Osteoblast (primary cell): ENCODE measurements at places on chromosomes 6 and 20. TPM values are rescaled to one million over a fixed set of nuclear protein-coding genes. Genes with fewer than 3 reads are reported as not detected.

DNA sequence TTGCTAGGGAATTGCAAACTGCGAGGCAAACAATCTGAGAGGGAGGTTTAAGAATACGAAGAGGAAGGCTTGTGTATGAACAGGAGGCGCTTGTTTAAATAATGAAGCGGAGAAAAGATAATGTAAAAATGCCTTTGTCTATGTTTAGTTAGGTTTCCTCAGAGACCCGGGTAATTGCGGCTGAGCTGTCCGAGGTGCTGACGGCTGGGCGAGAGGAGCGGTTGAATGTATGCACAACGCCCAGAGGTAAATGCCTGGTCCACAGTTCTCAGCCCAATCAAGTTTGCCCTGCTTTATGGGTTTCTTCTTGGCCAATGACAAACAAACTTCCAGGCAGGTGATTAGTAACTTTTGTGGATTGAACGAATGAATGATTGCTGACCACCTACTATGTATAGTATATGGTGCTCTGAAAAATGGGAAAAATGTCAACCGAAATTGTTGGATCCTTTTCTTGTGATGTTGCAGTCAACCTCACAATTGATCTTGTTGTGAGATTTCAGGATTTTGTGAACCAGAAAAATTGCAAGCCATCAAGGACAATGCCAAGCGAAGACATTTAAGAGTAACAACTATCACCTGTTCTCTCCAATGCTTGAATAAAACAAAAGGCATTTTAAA, 38.3 kb upstream of the SLC32A1 start:
- no peak overlapping the region for H3K4me3 ChIP-seq
- H3K4me1 ChIP-seq: no peaks in the 10 kb centered on the region
- no peaks in the 10 kb centered on the region for H3K36me3 ChIP-seq
- no peak overlapping the region for H3K27ac ChIP-seq

DNA sequence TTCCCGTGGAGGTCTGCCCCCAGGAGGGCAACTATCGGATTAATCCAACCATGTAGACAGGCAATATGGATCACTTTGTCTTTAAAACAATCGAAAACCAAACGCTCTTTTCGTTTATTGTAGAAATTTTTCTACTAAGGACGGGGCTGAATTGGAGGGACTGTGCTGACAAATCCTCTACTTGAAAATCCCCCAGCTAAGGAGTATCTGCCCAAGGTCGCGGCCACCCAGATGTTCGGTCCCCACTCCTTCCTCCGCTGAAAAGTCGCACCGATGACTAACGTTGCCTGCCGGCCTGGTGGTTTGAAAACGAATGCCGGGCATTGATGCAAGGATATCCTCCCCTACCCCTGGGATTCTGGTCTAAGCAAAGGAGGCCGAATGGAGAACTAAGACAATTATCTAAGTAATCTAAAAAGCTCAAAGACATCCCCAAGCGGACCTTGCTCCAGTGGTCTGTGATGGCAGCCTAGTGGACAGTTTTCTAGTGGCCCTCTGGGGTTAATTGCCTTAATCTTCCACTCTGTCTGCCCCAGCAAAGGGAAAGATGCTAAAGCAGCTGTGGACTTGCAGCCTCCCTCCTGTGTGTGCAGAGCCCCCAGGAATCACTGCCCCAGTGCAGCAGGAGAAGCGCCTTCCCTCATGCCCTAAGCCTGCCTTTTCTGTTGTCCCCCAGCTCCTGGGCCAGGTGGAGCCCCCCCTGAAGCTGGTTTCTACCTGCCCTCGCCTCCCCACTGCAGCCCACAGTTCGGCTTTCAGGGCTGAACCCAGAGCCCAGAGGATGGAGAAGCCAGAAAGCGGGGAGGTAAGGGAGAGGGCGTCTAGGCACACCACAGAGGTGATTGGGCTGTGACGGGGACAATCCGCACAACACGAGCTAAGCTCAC, 3.6 kb upstream of the FOXC1 start:
- H3K4me3 ChIP-seq: peak overlapping the region; percentile 33
- H3K4me1 ChIP-seq: peaks cover 25% of the 10 kb centered on the region
- H3K36me3 ChIP-seq: no peaks in the 10 kb centered on the region
- no peak overlapping the region for H3K27ac ChIP-seq

GRCh38 chr20:7608250-7608649, 332.0 kb downstream of the HAO1 start:
- H3K27me3 ChIP-seq: no peaks in the 10 kb centered on the region
- no peak for DNase-seq
- H3K4me1 ChIP-seq: no peaks in the 10 kb centered on the region
- H3K36me3 ChIP-seq: no peaks in the 10 kb centered on the region
- no peak overlapping the region for H3K4me3 ChIP-seq
- no peak overlapping the region for H3K27ac ChIP-seq

- H3K4me1 ChIP-seq: no peaks in the 10 kb centered on the region
- no peak overlapping the region for H3K4me3 ChIP-seq
- no peak overlapping the region for H3K27ac ChIP-seq
- H3K27me3 ChIP-seq: no peaks in the 10 kb centered on the region
- no peak for DNase-seq
Observed at GRCh38 chr6:28373925-28374324, 24.2 kb downstream of the ZKSCAN3 start.

DNA sequence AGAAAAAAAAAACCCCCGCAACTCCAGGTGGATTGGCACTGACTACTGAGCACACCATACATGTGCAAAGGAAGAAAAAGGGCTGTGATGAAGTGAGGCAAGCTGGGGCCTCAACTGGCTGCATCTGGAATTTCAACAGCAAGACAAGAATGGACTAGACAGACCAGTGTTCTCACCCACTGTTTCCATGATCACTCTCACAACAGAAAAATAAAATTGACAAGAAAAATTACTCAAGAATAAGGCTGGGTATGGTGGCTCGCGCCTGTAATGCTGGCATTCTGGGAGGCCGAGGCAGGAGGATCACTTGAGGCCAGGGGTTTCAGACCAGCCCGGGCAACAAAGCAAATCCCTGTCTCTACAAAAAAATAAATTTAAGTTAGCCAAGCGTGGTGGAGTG, 18.8 kb downstream of the ZNF217 start:
- H3K4me1 ChIP-seq: peaks cover 15% of the 10 kb centered on the region
- H3K27ac ChIP-seq: peak overlapping the region; percentile 36
- DNase-seq: no peak
- no peaks in the 10 kb centered on the region for H3K27me3 ChIP-seq
- no peak overlapping the region for H3K4me3 ChIP-seq

DNA sequence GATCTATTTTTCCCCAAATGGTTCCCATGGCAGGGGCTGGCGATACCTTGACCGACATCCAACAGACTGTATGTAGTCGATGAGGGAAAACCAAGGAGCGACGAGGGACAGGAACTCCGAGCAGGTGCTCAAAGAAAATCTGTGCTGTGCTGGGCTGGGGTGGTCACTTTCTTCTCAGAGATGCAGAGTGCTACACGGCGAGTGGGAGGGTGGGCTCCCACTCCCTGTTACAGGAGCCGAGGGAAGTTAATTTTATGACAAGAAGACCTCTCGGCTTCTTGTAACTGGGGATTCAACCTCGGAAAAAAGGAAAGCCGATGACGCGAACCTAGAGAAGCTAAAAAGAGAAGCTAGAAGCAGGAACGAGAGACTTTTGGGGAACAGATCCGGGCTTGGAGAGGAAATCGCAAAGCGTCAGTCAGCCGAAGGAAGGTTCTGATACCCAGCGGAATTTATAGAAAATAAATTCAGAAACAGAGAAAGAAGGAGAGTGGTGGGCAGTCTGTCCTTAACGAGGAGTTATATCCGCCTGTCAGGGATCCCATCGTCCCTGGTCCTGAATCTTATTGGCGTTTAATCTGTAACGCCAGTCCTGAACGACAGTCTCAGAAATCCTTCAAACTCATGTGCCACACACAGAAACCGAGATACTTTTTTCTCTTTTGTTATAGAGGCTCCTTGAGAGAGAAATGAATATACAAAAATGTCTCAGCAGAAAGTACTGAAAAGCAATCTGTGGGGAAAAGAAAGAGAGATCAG, 84.6 kb upstream of the ZNF322 start:
- peak overlapping the region; percentile 46 for H3K4me3 ChIP-seq
- DNase-seq: peak; percentile 41
- H3K4me1 ChIP-seq: no peaks in the 10 kb centered on the region
- no peaks in the 10 kb centered on the region for H3K36me3 ChIP-seq

DNA sequence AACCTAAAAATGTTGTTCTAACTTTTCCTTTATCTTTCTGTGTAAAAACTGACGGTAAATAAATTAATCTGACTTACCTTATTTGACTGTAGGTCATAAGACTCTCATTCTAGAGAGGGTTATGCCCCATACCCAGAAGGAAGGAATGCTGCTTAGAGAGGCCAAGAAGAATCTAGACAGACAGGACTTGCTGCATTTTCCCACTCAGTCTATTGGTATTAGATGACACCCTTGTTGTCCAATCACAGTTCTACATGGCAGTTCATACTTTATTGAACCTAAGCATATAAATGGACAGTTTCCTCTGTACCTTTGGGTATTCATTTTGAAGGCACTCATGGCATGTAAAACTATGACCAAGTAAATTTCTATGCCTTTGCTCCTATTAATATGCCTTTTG, 359.6 kb upstream of the ID4 start:
- no peak overlapping the region for H3K4me3 ChIP-seq
- no peaks in the 10 kb centered on the region for H3K36me3 ChIP-seq
- no peak for DNase-seq

DNA sequence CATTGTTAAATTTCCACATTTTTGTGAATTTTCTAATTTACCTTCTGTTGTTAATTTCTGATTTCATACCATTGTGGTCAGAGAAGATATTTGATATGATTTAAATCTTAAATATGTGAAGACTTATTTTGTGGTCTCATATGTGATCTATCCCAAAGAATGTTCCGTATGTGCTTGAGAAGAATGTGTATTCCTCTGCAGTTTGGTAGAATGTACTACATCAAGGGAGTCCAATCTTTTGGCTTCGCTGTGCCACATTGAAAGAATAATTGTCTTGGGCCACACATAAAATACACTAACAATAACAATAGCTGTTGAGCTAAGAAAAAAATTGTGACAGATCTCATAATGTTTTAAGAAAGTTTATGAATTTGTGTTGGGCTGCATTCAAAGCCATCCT, 176.2 kb upstream of the PRND start:
- DNase-seq: no peak
- peaks cover 28% of the 10 kb centered on the region for H3K4me1 ChIP-seq
- no peak overlapping the region for H3K4me3 ChIP-seq
- no peaks in the 10 kb centered on the region for H3K27me3 ChIP-seq

DNA sequence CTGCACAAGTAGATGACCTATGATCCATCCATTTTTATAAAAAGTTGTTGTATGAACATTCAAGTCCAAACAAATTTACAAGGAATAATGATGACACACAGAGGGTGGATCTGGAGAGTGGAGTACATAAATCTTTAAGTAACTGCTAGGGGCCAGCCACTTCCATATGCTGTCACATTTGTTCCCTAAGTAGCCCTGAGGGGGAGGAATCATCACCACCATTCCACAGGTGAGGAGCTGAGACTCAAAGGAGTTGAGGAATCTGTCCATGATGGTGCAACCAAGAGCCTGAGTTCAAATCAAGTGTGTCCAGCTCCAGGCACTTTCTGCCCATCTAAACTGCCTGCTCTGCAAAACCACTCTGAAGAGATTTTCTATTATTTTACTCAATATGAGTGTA, 132.1 kb downstream of the AIG1 start:
- no peak overlapping the region for H3K27ac ChIP-seq
- H3K27me3 ChIP-seq: no peaks in the 10 kb centered on the region
- H3K4me1 ChIP-seq: peaks cover 15% of the 10 kb centered on the region
- no peak for DNase-seq
- H3K4me3 ChIP-seq: no peak overlapping the region

GRCh38 chr6:32096087-32096393, 13.1 kb downstream of the TNXB start:
- no peak overlapping the region for H3K27ac ChIP-seq
- peaks cover 14% of the 10 kb centered on the region for H3K4me1 ChIP-seq
- no peak overlapping the region for H3K4me3 ChIP-seq
- peak; percentile 71 for DNase-seq
- no peaks in the 10 kb centered on the region for H3K36me3 ChIP-seq

VSX1 gene
- total RNA-seq: not detected in 2 replicates

MAS1L gene
- not detected in 2 replicates for total RNA-seq

UBE2J1 gene
- 44.5 and 45.7 TPM in 2 replicates for total RNA-seq

RIN2 gene
- total RNA-seq: 55.7 and 63.6 TPM in 2 replicates

TRAPPC3L gene
- under 0.01 and 0.29 TPM in 2 replicates for total RNA-seq

GRIK2 gene
- 0.29 and 0.72 TPM in 2 replicates for total RNA-seq

SLC16A10 gene
- total RNA-seq: under 0.01 TPM in 1 of 2 replicates, not detected in the other
